ENCODE measurements at places on chromosomes 7 and 10.

GRCh38 chr7:101971457-101971856 is 154.0 kb downstream of the CUX1 start:
- no peak for DNase-seq

GRCh38 chr10:45302573-45302972 is 12.8 kb downstream of the OR13A1 start:
- no peak for DNase-seq

- no peak for DNase-seq
Measured at GRCh38 chr10:95651346-95652060, 5.0 kb downstream of the ALDH18A1 start.

- DNase-seq = no peak
Measured at GRCh38 chr10:99266383-99266782, 30.7 kb upstream of the HPSE2 start.

GRCh38 chr10:19620811-19621210 is 195.4 kb upstream of the PLXDC2 start:
- DNase-seq = no peak

- DNase-seq = no peak
Measured at GRCh38 chr10:7423521-7423920, 12.7 kb upstream of the SFMBT2 start.

GRCh38 chr10:104557966-104558365 is 83.1 kb upstream of the SORCS3 start:
- DNase-seq = no peak

DNA sequence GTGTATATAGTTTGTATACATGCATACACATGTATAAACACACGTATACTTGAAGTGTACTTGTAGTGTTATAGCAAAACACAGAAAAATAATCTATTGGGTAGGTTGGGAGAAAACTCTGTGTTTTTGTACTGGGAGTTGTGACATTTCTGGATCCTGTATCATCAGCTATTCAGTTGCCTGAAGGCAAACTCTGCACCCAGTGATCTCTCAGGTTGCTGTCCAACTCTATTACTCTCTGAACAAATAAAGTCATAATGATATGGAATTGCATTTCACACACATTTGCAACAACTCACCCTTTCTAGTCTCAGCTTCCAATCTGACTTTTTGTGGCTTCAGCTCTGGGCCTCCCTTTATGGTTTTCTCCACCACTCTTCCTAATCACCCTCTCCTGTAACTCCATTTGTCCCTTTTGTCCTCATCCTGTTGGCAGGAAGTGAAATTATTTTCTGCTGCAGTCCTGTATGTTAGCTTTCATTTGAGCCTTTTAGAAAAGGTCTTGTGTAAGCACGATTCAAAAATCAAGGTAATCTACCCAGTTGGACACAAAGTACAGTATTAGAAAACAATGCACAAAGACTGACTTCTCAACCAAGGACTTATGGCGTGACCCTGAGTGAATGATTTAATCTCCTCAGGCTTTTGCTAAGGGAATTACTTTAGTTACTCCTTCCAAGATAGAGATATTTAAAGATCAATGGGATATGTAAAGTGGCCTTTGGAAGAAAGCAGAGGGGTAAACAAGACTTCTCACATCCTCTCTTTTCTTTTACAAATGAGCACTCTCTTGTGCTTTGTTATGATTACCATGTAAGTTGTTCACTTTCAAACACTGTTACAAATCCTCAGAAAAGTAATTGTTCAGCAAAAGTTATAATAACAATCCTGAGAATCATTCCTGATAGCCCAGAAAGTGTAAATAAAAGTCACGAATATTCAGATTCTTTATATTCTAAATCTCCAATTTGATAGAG is 249.1 kb downstream of the KCND2 start:
- peak; percentile 67 for DNase-seq

DNA sequence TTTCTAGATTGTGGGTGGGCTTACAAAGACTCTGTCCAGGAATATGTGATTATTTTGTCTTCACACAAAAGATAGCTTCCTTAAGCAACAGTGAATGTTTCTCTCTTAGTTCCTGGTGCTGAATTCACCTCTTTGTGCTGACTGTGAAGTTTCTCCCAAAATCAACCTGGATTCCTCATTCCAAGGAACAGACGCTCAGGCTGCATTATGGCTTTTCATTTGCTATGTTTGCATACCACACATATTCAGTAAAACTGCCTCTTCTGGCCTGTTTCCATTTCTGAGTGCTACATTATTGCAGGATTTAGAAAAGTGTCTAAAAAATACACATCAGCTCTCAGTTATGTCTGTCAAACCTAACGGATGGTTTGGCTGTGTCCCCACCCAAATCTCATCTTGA is 21.5 kb downstream of the MACROH2A2 start:
- no peak for DNase-seq

DNA sequence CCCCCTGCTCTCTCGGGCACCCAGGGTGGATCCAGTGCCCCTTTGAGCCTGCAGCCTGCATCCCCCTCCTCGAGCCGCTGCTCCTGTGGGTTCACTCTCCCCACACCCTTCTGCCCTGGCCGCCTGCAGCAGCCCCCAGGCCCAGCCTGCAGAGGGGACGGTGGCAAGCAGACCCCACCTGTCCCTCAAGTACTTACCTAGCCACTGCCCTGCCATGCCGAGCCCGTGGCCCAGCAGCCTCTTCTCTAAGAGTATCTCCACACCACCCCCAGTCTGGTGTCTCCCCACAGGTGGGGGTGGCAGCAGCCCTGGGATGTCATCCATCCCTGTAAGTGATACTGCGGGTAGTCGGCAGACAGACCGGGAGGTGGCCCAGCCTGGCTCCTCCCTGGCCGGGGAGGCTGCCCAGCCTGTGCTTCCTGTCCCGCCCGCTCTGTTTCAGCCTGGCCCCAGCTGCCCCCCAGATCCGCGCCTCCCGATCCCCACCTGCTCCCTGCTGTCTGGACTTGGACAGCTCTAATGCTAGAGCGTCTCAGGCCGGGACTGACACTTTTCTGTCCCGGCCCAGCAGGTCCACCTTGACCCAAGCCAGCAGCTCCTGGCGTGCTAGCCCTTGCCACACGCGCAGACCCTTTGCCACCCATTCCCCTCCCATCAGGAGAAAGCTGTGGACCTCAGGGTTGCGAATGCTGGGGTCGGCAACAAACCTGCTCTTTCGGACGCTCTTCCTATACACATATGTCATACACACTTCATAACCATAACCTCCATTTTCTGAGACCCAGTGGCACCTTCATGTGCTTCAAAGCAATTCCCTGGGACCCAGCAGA is 25.0 kb downstream of the YKT6 start:
- DNase-seq = no peak

DNA sequence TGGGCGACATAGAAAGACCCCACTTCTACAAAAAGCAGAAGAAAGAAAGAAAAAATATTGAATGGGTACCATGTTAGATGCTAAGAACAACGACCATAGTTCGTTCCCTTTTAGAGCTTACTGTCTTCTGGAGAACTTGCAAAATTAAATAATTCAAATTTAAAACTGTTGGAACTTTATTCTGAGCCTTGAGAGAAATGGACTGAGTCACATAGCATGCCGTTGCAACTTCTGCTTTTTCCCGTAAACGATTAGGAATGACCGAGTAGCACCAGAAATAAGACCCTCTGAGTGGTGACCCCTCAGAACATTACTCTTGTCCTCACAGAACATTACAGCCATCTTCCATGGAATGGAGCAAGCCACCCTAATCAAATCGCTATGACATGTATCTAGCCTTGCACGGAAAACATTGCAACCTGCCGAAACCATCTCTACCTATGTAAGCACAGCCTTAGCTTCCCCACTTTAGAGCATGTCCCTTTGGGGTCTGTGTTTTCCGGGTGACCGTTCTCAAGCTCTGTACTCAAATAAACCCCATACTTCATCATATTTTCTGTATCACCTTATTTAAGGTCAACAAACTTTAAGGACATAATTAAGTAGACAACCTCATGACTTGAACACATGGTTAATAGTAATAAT is 179.1 kb downstream of the PRKCQ start:
- DNase-seq = no peak

DNA sequence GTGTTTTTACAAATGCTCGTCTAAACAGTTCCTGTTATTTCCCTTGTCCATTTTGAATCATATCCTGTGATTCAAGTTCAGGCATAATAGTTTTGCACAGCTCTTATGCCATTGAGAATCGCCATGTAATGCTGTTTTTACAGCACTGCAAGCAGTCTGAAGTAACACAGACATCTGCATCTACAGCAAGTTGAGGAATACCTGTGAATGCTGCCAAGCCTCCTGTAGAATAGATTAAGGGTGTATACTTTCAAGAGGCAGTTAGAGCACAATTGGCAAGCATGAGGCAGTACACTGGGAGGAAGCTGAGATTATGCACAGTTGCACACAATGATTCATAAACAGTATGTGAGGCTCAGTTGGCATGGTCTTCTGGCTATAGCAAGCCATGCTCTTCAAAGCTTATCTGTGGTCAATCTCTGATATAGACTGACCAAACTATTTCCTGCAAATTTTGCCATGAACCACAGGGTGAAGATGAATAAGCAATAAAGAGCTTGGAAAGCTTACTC is 121.9 kb upstream of the AKR1E2 start:
- no peak for DNase-seq

DNA sequence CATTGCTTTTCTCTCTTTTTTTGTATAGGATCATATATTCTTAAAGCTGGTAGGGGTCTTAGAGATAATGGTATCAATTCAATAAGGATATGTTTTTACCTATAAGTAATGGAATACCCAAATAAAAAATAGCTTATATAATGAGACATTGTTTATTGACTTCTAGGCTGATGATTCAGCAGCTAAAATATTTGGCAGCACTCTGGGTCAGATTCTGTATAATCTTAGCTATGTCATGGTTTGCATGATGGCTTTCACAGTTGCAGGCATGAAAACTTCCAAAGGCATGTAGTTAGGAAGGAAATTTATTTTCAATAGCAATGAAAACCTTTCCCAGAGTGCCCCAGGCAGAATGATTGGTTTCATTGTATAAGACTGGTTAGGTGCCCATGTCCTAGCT is 32.1 kb upstream of the A1CF start:
- no peak for DNase-seq

DNA sequence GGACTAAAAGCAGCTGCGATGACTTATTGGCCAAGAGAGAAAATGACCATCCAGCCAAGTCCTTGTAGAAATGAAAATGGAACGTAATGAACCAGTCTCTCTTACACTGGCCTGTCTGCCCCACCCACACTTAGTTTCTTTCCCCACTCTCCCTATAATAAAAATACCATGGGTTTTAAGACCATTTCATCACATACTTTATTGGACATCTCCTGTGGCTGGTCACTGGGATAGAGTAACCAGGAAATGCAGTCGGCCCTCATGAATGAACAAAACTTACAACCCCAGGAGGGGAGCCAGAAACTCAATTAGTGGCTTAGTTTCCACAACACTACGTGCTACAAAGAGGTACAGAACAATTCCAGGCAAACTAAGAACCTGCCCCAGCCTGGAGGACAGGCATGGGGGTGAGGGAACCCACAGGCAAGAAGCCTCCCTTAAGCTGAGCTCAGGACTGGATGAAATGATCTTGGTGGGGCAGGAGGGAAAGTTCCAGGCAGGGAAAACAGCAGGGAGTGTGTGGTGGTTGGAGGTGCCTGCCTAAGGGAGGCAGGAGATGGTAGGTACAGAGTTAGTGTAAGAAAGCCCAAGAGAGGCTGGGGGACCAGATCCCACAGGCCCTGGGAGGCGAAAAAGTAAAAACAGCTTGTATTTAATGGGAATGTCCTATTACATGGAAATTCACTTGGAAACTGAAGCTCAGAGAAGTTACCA is 29.6 kb downstream of the MKI67 start:
- no peak for DNase-seq

GRCh38 chr10:6803427-6803783 is 223.3 kb upstream of the PRKCQ start:
- no peak for DNase-seq

GRCh38 chr10:21090609-21091082 is 193.5 kb upstream of the NEBL start:
- no peak for DNase-seq

GRCh38 chr10:130337696-130338635 is 201.8 kb downstream of the GLRX3 start:
- no peak for DNase-seq

- DNase-seq = no peak
Measured at GRCh38 chr10:101624526-101625102, 36.5 kb downstream of the DPCD start.

DNA sequence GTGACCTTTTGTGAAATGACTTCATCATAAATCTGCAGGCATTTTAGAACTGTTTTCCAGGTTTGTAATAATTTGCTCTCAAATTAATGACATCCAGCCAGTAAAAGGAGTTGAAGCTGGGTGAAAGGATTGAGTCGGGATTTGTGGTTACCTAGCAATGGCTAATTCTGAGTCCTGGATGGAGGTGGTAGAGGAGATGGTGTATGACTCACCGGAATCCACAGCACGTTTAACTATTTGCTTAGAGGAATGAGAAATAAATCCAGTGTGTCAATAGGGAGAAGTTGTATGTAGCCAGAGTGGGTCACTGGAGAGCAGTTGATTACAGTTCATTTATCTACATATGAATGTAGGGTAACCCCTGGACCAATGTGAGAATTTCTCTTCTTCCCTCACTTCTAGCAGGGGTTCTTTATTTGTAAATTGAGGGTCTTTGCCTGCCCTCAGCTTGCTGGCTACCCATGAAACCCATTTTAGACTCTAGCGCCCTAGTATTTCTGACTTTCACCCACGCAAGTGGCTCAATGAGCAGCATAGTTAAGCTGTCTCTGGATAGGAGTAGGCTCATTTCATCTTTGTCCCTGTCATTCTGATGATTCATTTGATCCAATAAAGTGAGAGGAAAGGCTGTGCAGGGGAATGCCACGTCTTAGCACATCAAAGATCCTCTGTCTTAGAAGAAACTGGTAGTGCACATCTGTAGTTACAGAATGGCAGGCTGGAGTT is 547.8 kb downstream of the SORCS3 start:
- no peak for DNase-seq

GRCh38 chr7:69130396-69130795 is 467.9 kb upstream of the AUTS2 start:
- DNase-seq = no peak

DNA sequence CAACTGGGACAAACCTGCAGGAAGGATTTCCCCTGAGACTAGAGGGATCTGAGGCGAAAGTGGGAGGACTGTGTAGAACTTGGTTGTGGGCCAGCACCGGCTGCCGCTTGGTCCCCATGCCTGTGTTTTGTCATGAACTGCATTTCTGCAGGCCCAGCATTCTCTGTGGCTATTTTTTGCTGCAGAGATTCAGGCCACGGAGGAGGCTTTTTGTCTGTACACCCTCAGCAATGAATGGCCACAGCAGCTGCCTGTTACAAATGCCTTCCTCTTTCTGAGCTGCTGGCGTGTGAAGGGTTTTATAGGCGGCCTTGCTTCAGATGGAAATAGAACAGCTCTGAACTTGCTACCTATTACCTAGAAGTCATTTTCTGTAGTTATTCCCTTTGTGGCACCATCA is 164.4 kb downstream of the SH2D4B start:
- DNase-seq = no peak

- no peak for DNase-seq
Measured at GRCh38 chr7:91198371-91198770, 65.9 kb upstream of the FZD1 start.
